Activated CD8-positive, alpha-beta T cell treated with anti-CD3 and anti-CD28 coated beads for 36 hours (primary cell): ENCODE measurements at places on chromosomes 11 and 22. TPM values are rescaled to one million over a fixed set of nuclear protein-coding genes. Genes with fewer than 3 reads are reported as not detected.

- DNase-seq, result no peak
These were observed 511.1 kb downstream of the TMEM135 start for GRCh38 chr11:87548797-87549196.

DNA sequence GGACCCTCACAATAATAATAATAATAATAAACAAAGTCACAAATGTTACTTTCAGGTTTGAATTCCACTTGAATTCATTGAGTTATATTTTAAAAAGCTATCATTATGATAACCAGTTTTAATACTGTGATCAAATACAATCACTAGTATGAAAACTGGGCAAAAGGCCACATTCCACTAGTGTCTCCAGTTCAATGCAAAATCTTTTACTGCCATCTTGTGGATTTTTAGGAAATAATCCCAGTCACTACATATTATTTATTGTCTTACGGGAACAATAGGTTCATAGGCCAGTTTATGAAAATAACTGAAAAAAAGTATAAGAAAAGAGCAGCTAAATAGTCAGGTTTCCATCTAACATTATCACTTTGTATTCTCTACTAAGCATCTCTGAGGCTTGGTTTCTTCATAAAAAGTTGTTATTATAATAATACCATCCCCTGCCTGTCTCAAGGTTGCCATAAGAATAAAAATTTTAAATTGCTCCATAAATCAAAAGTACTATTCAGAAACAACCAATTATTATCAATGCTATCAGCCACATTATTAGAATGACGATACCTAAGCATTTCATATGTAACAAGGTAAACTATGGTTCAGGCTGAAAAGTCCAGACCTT lies 533.9 kb upstream of the CCDC90B start:
- DNase-seq, result no peak

- DNase-seq, result peak; percentile 11
These were observed 716 bp downstream of the AMOTL1 start for GRCh38 chr11:94768602-94769541.

DNA sequence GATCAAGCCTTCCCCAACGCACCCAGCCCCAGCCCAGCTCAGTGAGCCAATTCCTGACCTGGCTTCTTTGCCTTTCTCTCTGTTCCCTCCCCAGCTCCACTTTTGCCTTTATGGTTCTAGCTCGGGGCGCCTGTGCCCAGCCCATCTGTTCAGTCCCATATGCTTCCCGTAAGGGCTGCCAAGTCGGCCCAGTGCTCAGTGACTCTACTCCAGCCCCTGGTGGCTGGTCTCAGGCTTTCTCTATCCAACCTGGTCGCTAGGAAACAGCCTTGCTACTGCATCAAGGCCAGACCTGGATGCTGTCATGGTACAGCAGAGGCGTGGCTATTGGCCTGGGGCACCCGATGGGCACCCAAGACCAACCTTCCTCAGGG lies 178.0 kb downstream of the DSCAML1 start:
- no peak for DNase-seq

DNA sequence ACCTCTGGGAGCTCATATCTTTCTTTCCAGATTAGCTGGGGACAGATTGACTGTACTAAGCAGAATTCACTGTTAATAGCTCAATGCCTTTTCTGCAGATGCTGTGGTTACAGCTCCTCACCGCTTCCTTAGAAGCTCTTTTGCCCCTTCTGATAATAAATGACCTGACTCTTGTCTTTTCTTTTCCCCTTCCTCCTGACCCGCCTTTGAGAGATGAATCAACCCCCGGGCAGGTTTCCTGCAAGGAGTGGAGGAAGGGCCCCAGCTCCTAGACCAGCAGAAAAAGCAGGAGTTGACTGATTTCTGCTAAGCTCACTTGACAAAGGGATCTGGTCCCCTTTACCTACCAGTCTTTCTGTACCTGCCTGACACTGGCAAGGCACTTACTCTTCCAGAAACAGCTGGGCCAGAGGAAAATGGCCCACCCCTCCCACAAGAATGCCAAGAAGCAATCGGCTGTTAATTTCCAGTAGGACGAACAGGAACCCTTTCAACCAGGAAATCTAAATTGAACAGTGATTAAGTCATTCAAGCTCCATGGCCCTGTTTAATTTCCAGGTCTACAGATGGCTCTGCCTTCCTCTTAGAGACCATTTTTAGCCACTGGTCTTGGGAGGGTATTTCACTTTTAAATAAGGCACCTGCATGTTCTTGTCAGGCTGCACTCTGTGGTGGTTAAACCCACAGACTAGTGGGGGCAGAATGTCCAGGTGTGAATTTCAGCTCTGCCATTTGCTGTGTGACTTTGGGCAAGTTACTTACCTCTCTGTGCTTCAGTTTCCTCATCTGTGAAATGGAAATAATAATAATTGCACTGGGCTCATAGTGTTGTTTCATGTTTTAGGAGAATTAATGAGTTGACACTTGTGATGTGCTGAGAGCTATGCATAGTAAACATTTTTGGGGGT lies 67.5 kb downstream of the PRR5L start:
- no peak for DNase-seq

DDIAS gene
- 19.5 TPM for total RNA-seq
